Renal cortical epithelial cell (primary cell): ENCODE measurements at places on chromosomes 12 and 14.

GRCh38 chr14:68471029-68471963 is 321.6 kb downstream of the ZFP36L1 start:
- no peak for DNase-seq

GRCh38 chr14:68292441-68293215 is 473.0 kb downstream of the RAD51B start:
- no peak for DNase-seq

DNA sequence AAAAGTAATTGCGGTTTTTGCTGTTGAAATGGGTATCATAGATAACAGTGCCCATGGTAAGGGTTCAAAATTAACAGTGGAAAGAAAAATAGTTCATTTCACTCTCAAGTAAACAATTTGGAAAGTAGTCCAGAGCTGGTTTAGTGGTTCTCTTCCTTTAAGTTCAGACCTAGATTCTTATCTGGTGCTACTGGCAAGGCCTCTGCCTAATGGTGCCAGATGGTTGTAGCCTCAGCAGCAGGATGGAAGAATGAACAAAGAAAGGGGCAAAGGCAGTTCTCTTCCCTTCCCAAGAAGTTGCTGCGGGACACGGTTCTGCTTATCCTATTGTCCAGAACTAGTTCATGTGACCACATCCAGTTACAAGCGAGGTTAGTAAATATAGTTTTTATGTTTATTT is 10.5 kb downstream of the ARG2 start:
- no peak for DNase-seq

DNA sequence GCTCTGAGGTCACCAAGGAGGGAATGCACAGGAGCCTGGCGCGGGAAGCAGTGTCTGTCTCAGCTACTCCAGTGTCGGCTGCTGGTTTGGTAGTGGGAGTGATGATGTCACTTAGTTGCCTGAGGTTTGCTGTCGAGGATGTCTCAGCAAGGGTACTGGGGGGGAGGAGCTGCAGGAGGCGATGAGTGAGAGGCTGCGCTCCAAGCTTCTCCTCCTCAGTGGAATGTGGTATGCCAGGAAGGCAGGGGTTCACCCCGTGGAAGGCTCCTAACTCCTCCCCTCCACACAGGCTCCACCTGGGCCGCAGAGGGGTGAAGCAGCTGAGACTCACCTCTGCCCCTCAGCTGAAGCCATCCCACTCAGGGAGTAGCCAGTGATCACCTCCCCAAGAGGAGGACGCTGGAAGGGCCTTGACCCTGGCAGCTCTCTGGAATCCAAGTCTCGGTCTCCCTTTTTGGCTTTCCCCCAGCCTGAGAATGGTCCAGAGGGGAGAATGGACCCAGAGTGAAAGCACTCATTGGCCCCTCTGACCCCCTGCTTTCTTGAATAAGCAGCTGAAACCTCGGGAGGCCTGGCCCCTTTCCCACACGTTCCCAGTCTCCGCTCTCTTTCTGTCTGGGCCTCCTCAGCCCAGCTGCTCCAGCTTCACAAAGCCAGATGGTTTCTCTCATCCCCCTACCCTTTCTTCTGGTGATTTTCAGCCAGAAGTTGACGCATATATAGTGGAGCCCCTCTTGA is 178.9 kb upstream of the FKBP4 start:
- DNase-seq, result no peak

GRCh38 chr14:76597387-76597786 is 163.9 kb upstream of the VASH1 start:
- no peak for DNase-seq

DNA sequence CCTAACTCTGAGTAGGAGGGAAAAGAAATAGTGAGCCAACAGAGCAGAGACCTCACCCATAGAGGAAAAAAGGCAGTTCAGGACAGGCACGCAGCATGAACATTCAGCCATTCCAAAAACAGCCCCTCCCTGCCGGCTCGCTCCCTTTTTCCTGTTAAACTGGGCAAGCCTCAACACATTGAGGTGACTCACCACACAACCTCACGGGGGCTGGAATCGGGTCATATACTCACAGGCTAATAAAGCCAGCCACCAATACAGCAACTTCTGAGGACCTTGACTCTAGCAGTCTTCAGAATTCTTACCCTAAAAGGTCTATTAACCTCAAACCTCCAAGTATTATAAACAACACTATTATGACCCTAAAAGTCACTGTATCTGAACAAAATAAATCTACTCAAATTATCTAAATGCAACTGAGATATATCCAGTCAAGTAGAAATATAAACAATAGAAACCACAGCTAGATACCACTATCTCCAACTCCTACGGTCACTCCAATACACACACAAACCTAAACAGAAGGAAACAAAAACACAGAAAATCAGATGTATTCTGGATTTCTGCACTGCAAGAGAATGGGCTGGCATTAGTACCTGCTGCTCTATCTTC is 6.3 kb downstream of the YBX3 start:
- DNase-seq, result peak; percentile 93

GRCh38 chr12:29200586-29200985 is 51.5 kb downstream of the FAR2 start:
- DNase-seq, result no peak

GRCh38 chr12:3250576-3250975 is 173.4 kb downstream of the TSPAN9 start:
- DNase-seq, result no peak

GRCh38 chr14:86430853-86431252 is 900.9 kb downstream of the FLRT2 start:
- peak; percentile 5 for DNase-seq

DNA sequence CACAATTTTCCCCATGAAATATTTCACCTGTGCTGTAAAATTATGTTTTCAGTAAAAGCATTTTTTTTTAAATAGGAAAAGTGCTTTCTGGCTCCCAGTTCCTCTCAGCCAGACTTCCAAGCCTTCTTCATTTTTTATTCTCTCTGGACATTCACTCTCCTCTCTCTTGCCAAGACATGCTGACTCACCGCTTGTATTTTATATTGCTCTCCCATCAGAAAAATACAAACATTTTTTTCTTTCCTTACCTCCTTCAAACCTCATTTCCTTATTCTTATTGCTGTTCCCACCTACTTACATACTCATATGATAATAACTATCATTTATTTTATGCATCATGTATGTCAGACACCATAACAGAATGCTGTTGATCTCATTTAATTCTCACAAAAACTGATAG is 37.7 kb upstream of the ZNF641 start:
- no peak for DNase-seq

DNA sequence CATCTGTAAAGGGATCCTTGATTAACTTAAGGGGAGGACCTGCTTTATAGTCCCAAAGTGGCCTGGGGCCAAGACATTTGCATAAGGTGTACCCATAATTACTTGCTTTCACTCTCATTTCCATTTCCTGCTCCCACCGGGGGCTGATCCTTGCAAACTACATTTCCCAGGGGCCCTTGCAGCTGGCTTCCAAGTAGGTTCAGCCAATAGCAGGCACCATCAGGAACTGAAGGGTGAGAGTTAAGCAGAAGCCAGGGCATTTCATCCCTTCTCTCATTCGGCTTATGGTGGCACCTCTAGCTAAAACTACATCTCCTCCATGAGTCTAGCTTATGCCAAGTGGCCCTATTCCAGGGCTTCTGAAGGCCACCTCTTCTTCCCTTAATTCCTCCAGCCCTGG is 88.8 kb downstream of the CCDC60 start:
- no peak for DNase-seq

GRCh38 chr14:61338457-61338856 is 17.1 kb downstream of the PRKCH start:
- DNase-seq, result no peak

- no peak for DNase-seq
Observed at GRCh38 chr14:77485256-77485655, 13.4 kb downstream of the ISM2 start.

- no peak for DNase-seq
Observed at GRCh38 chr12:130398100-130398848, 60.6 kb downstream of the PIWIL1 start.

GRCh38 chr12:95959107-95959506 is 16.0 kb downstream of the AMDHD1 start:
- DNase-seq, result no peak

- DNase-seq, result peak; percentile 72
Observed at GRCh38 chr12:85872497-85873091, 1.5 kb upstream of the NTS start.

- DNase-seq, result peak; percentile 40
Observed at GRCh38 chr14:56474419-56475022, 105.1 kb upstream of the TMEM260 start.

- no peak for DNase-seq
Observed at GRCh38 chr12:106174876-106175275, 36.1 kb upstream of the NUAK1 start.

- no peak for DNase-seq
Observed at GRCh38 chr12:92814584-92814983, 111.8 kb downstream of the PLEKHG7 start.

DNA sequence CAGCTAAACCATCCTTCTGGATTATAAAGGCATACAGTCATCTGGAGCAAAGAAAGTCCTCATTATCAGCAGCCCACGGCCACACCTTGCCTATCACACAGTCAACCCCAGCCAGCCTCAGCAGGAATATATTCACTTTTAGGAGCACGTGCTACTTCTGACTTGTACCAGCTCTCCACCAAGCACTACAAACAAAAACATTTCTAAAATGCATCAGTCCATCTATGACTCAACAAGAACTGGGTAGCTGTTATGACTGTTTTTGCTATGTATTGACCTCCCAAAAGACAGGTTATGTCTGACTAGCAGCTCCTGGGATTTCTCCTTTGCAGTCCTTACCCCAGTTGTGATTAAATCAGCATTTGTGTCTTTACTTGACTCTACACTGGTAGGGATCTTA is 31.2 kb downstream of the NUAK1 start:
- peak; percentile 84 for DNase-seq
